ENCODE measurements at places on chromosomes 1 and 21.

GRCh38 chr1:61642475-61643232 is 82.3 kb downstream of the TM2D1 start:
- DNase-seq, result no peak

GRCh38 chr1:113439277-113439670 is 49.0 kb downstream of the MAGI3 start:
- DNase-seq, result no peak

GRCh38 chr1:237115035-237115434 is 73.1 kb downstream of the RYR2 start:
- no peak for DNase-seq

DNA sequence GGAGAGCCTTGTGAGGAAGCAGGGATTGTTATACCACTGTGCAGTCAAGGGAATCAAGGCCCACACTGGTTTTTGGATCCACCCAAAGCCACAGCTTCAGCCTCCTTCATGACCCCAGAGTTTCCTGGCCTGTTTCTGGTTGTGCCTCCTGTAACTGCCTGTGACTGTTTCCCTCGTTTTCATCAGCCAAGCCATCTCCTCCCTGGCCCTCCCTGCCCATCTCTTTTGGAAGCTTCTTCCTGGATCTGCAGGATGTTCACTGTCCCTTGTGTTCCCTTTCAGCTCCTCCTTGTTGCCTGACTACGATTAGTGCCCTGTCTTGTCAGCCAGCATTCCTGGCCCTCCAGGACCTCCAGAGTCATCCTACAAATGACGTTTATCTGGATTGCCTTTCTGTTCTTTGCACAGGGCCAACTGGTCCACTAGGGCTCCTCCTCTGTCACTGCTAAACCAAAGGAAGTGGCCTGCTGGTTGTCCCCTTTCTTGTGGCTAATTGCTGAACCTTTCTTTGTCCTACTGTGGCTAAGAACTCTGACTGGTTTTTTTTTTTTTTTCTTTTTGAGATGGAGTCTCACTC is 17.9 kb downstream of the SFT2D2 start:
- no peak for DNase-seq

DNA sequence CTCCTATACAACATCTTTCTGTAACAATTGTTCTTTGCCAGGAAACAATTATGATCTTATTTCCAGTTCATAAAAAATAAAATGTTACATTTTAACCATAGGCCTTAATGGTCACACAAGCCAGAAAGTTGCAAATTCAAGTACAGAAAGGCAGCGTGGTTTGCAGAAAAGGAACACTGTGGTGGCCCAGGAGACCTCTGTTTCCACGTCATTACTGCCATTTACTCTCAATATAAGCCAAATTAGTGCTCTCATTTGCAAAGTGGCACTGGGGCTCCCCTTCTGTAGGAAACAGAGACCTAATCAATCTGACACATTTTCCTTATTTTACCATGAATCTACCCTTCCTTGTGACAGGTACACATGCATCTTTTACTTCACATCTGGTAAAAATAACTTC is 79.3 kb upstream of the TLR5 start:
- no peak for DNase-seq

GRCh38 chr1:246086191-246086590 is 420.9 kb downstream of the SMYD3 start:
- DNase-seq, result no peak

- no peak for DNase-seq
Measured at GRCh38 chr1:47452426-47452825, 14.6 kb downstream of the FOXD2 start.

DNA sequence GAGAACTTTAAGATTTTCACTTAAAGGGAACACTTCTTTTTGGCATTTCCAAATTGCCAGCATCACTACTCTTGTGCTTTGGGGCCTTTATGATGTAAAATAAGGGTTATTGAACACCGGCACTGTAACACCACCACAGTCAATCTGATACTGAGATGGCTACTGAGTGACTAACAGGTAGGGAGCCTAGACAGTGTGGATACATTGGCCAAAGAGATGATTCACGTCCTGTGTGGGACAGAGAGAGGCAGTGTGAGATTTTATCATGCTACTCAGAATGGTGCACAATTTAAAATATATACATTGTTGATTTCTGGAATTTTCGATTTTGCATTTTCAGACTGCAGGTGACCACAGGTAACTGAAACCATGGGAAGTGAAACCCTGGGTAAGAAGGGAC is 261.6 kb downstream of the SPATA17 start:
- no peak for DNase-seq

GRCh38 chr1:47618222-47618720 is 180.4 kb downstream of the FOXD2 start:
- no peak for DNase-seq

- no peak for DNase-seq
Measured at GRCh38 chr1:51776408-51776807, 102.1 kb downstream of the NRDC start.

DNA sequence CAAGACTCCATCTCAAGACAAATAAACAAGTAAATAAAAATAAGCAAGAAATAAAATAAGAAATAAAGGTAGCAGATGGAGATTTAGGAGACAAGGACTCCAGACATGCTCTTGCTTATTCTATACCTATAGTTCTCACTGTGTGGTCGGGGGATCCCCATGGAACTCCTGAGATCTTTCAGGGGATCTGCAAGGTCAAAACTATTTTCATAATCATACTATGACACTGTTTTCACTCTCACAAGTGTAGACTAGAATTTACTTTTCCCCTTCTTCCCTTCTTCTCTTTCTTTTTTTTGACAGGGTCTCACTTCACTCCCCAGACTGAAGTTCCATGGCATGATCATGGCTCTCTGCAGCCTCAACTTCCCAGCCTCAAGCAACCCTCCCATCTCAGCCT is 29.8 kb upstream of the NLRP3 start:
- no peak for DNase-seq

- DNase-seq, result no peak
Measured at GRCh38 chr1:29388170-29388569, 151.8 kb downstream of the PTPRU start.

DNA sequence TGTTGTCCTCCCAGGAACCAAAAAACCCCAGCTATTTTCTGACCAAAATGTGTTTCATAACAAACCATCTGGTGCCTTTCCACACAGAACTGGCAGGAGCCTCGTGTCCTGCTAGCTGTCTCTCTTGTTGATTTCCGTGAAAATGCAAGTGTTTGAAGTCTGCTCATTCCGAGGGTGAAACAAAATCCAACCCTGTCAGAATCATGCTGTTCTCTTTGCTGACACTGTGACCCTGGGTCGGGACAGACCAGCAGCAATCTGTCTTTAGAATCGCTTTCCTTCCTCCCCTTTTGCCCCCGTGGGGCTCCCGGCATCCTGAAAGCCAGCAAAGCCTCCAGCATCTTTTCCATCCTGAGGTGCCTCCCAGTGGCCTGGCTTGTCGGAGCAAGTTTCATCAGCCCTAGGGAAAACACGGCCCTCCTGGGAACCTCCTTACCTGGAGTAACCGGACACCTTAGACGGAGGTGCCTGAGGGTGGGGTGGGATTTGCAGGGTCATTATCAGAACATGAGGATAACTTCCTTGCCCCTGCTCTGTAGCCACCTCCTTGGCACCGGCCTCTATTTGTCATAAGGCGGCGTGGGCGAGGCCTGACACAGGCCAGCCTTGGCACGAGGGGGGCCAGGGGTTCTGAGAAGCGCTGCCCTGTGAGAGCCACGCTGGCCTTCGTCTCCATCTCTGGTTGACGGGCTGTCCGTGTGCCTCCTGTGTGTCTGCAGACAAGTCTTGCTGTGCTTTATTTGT is 24.9 kb downstream of the LDLRAP1 start:
- no peak for DNase-seq

- no peak for DNase-seq
Measured at GRCh38 chr1:48556186-48556850, 84.3 kb upstream of the SPATA6 start.
